ENCODE measurements at places on chromosomes 3 and 15.

DNA sequence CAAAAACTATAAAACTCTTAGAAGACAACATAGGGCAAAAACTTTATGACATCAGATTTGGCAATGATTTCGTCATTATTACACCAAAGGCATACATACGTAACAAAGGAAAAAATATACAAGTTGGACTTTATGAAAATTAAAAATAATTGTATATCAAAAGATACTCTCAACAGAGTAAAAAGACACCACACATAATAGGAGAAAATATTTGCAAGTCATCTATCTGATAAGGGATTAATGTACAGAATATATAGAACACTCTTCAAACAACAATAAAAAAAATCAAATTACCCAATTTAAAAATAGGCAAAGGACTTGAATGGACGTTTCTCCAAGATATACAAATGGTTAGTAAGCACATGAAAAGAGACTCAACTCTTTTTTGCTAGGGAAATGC, 77.5 kb downstream of the RPL39L start:
- no peak for DNase-seq

DNA sequence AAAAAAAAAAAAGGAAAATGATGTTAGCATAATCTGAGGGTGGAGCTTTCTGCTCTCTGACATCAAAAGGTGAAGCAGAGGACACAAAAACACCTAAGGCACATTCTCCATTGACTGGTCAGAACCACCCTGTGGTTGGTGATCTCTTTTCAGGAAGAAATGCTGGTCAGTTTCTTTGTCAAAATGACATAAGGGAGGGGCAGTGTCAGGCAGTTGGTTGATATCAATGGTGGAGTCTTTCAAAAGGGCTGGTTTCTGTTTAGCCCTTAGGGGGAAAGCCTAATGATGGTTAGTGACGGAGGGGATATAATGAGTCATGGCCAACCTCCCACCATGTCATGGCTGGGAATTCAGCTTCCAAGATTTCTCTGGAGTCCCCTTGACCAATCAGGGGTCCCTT, 185.9 kb upstream of the GBE1 start:
- DNase-seq, result no peak

DNA sequence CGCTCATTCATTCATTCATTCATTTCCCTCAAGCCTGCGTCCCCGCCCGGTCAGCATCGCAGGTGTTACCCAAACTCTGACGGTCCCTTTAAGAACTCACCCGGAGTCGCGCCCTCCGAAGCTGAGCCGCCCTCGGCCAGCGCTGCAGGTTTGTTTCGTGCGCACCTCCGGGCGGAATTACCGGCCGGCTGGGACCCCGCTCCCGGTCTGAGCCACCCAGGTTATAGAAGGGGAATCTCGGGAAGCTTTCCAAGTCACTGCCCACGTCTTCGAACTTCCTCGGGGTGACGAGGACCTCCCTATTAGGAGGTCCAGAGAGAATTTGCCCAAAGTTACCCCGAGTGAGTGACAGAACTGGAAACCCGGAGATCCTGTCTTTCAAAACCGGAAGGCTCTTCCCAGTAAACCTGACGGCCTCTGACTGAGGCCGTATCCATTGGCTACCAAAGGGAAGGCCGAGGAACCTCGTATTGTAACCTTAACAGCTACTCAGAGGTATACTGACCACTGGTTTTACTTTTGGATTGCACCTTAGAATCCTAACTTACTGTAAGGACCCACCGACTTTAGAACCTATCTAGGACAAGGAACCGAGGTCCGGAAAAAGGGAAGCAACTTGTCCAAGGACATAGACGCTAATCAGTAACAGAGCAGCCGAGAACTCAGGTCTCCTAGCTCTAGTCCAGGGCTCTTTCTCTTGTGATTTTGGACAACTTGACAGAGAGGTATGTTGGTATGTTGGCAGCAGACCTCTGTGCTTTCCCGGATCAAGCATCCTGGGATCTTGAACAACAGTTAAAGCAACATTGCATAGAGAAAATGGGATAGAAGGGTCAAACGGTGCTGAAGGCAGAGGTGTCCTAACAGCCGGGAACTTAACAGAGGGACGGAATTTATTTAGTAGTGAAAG, 788 bp upstream of the DLG1 start:
- no peak for DNase-seq

DNA sequence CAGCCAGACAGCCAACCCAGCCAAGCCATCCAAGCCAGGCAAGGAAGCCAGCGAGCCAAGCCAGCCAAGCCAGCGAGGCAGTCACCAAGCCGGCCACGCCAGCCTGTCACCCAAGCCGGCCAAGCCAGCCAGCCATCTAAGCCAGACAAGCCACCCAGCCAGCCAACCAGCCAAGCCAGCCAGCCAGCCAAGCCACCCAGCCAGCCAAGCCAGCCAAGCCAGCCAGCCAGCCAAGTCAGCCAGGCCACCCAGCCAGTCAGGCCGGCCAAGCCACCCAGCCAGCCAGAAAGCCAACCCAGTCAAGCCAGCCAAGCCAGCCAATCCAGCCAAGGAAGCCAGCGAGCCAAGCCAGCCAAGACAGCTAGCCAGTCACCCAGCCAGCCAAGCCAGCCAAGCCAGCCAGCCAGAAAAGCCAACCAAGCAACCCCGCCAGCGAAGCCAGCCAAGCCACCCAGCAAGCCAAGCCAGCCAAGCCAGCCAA, 201.2 kb downstream of the GOLGA6L6 start:
- no peak for DNase-seq

GRCh38 chr15:29924750-29925149, 102.5 kb upstream of the TJP1 start:
- no peak for DNase-seq

GRCh38 chr15:70955151-70955550, 62.5 kb downstream of the LRRC49 start:
- DNase-seq, result no peak

GRCh38 chr3:127791221-127791913, 30.9 kb downstream of the MGLL start:
- no peak for DNase-seq

GRCh38 chr15:68492855-68493254, 60.9 kb upstream of the ITGA11 start:
- no peak for DNase-seq

DNA sequence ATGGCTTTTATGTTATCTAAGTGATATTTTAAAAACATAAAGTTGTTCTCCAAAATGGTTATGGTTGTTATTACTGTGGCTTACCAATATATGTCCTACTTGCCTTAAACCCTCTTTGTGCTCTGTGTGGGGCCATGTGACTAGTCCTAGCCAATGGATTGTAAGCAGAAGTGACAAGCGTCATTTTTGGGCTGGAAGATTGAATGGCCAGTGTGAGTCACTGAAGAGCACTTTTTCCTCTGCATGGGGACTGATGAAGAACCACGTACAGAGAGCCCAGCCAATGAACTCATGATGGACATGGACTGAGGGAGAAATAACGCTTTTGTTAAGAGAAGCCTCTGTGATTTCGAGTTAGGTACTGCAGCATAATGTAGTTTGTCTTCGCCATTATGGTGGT, 332.7 kb downstream of the EDEM1 start:
- DNase-seq, result no peak

DNA sequence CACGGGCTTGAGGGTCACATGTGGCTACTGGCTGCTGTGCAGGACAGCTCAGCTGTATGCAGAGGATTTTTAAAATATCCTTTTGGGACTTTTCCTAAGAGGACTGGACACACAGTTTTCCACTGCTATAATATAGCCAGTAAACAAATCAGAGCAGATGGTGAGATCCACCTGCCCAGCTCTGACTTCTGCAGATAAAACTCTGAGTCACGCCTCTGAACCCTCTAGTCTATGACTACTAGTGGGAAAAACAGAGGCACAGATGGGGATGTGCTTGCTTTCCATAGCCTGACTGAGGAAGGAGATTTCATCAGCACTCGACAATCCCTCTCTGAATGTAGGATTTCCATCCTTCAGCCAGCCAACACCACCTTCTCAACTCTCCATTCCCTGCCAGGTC, 45.1 kb downstream of the COLQ start:
- no peak for DNase-seq
